ENCODE measurements at places on chromosomes 3 and 15. TPM values are rescaled to one million over a fixed set of nuclear protein-coding genes. Genes with fewer than 3 reads are reported as not detected.

DNA sequence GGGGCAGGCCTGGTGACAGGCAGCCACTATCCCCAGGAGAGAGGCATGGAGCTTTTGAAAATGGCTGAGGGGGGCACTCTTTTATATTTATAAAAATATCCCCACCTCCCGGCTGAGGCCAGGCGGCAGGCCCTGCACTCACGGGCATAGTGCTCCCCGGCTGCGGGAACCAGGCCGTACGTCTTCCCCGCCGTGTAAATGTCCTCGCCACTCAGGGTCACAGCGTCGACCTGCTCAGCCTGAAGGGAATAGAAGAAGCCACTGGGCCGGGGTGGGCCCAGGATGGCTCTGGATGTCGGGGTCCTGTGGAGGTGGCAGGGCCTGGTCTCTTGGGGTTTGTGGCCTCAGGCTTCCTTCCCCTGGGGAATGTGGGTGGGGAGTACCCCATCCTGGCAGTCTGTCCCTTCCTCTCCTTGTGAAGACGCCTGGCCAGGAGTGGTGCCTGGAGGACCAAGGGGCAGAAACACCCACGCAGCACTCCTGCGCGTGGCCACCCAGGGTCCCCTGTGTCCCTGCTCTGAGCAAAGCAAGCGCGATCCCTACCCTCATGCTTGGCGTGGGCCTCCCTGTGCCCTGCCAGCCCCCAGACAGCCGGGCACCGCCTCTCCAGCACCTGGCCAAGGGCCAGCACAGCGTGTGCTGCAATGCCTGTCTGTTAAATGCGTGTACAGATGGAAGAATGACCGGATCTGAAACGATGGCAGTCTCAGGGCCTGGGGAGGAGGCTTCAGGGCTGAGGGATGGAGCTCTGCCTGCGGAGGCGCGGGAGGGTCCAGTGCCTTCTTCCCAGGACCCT, 18.9 kb downstream of the MELTF start:
- DNase-seq, result no peak

DNA sequence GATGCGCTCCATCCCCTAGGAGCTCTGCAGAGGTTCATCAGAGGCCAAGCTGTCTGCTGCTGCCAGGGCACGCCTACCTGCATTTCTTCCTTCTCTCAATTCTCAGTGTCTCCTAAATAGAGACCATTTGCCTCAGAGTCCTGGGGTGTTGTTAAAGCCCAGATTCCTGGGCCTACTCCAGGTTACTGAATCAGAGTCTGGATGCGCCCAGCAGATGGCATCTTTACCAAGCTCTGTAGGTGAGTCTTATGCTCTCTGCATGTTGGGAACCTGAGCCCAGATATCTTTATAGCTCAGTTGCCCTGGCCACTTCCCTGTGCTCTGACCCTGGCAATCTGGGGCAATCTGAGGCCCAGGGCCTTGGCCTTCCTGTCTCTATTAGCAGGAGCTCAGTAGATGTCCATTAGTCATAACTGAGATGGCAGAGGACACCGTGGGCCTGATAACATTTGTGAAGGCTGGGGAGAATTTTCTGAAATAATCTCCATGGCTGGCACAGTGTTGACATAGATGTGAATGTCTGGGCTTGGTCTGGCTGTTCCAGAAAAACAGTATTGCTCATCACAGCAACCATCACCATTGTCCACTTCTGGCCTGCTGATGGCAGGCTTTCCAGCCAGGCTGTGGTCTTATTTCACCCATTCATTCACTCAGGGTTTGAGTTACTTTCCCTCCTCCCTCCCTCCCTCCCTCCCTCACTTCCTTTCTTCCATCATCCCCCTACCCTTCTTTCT, 13.3 kb upstream of the RBP1 start:
- DNase-seq, result no peak

- DNase-seq, result peak; percentile 97
Observed at GRCh38 chr3:42071904-42072812, 19.0 kb upstream of the TRAK1 start.

GRCh38 chr3:66885326-66886000, 112.6 kb upstream of the KBTBD8 start:
- no peak for DNase-seq

DNA sequence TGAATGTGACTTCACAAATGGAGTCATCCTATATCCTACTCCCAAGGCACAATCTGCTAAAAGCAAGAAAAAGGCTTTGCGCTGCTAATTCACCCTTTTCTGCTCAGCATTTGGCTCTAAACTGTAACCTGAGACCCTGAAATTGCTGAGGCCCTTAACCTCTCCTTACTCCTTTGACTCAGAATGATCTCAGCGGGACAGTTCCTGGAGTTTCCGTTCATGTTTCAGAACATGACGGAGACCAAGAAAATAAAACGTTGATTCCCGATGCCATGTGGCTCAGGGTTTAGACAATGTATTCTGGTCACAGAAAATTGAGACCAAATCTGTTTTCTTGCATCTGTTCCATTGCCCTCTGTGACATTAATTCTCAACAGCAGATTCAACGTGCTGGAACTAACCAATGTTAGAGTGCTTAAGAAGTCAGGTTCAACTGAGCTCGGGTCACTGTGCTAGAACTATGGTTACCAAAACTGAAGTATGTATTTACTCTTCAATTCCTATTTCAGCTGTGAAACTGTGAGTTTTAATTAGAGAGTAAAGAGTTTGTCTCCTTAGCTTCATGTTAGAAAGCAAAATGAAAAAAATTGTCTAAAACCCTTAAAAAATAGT, 45.4 kb upstream of the TMC3 start:
- DNase-seq, result peak; percentile 68

DNA sequence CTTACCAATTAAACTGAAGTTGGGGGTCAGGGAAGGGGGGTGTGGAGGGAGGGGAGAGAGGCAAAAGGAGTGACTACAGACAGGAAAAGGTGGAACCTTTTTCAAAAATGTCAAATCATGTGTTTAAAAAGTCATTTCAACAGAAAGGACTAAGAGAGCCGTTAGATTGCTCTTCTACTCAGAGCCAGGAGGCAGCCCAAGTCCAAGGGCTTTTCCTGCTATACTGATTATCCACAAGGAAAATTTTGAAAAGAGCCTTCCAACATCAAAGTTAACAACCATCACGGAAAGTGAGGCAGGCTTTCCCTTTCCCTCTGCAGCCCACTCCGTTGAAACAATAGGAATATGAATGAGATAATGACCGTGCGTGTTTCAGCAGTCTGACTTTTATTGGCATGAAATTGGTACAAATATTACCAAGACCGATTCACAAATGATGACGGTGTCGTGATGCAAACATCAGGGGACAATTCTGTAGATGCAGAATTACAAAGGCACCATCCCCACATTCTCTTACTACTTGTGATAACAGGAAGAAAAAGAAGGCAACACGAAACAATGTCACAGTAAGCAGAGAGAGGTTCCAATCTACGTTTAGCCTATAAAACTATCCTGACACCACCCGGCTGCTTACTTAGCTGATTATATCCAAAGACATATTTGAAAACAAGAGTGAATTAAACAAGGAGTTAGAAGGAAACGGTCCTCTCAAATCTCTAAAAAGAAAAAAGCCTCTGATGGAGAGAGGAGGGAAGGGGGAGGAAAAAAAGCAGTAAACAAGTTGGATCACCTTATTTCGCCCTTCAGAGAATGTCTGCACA, 453.7 kb downstream of the FOXP1 start:
- DNase-seq, result peak; percentile 49

- DNase-seq, result no peak
Observed at GRCh38 chr3:116445311-116445841, at the start of gene LSAMP. TSS of gene LSAMP (minus strand) at chr3:116445487.

- no peak for DNase-seq
Observed at GRCh38 chr3:72543246-72543645, 305.0 kb downstream of the SHQ1 start.

- DNase-seq, result peak; percentile 49
Observed at GRCh38 chr15:36844534-36844998, 255.8 kb downstream of the MEIS2 start.

GRCh38 chr3:64105816-64106215, 82.5 kb upstream of the PSMD6 start:
- DNase-seq, result peak; percentile 19

DNA sequence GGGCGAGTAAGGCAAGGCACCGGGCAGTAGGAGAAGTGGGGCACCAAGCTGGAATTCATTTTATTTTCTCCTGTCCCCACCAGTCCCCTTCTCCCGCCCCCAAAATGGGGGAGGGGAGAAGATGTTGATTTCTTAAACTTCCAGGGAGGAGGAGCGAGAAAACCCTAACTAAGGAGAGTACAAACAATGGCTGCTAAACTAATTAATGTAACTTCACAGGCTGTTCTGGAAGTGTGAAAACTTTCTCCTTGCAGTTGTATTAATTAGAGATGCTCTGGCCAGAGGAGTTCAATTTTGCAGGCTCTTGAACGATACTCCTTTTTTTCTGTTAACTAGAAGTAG, 11.5 kb downstream of the ZIC4 start:
- no peak for DNase-seq

DNA sequence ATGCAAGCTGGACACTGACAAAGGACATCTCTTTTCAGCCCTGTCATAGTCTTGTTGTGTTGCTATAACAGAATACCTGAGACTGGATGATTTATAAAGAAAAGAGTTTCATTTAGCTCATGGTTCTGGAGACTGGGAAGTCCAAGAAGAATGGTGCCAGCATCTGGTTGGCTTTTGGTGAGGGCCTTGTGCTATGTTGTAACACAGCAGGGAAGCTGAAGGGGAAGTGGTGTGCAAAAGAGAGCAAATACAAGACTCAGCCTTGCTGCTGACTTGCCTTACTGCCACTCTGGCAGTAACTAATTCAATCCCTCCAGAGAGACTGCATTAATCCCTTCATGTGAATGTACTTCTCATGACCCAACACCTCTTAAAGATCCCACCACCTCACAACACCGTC, 356.3 kb upstream of the PROK2 start:
- DNase-seq, result no peak

- no peak for DNase-seq
Observed at GRCh38 chr3:22606461-22606860, 596.7 kb upstream of the UBE2E2 start.

- no peak for DNase-seq
Observed at GRCh38 chr3:49120096-49120437, 556 bp downstream of the USP19 start.

GRCh38 chr3:11410564-11410963, 138.4 kb downstream of the ATG7 start:
- no peak for DNase-seq

DNA sequence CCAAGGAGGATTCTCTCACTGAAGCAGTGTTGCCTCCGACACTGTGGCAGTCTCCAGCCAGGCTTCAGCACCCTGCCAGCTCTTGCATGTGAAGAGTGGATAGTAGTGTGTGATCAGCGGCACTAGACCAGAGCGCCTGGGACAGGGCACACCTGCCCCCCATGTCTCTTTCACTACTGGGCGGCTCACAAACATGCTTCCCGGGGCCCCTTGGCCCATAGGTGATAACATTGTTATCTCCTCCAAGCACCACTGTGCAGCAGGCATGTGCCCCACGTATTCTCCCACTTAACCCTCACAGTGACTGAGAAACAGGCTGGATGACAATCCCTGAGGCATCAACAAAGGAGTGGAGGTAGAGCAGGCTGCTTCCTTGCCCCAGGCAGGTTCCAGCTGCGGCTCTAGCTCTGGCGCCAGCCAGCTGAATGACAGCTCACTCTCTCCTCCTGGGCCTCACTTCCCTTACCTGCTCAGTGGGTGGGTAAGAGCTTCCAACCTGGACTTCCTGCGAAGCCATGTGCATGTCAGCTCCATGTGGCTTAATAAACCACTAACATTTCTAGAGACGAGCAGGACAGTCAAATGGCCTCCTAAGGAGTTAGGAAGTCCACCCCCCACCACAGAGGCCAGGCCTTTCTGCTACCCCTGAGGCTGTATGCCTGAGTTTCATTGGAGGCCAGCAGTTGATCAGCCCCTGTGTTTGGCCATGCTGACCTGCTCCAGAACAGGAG, 37.8 kb downstream of the KLF13 start:
- DNase-seq, result peak; percentile 51

GRCh38 chr15:48962662-48963523, 826 bp downstream of the SHC4 start:
- peak; percentile 48 for DNase-seq

DNA sequence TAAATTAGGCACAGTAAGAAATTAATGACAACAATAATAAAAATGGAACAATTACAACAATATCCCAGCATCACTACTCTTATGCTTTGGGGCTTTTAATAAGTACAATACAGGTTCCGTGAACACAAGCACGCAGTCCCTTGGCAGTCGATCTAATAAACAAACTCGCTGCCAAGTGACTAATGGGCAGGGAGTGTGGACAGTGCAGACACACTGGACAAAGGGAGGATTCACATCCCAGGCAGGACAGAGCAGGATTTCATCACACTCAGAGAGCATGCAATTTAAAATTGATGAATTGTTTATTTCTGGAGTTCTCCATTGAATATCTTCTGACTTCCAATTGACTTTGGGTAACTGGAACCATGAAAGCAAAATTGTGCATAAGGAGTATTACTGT, 524.1 kb upstream of the CFAP20DC start:
- DNase-seq, result peak; percentile 96

DNA sequence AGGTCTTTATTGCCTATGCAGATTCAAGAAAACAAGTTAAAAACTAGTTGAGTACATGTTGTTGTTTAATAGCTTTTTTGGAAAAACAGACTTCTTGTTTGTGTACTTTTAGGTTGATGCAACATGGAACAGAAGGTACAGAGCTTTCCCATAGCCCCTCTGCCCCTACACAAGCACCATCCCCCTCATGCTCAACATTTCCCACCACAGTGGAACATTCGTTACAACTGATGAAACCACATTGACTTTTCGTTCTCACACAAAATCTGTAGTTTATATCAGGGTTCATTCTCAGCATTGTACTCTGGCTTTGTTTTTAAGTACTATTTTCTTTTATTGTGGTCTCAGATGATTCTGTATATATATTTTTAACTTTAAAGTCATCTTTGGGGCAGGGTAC, 1054.6 kb downstream of the NTRK3 start:
- no peak for DNase-seq

DNA sequence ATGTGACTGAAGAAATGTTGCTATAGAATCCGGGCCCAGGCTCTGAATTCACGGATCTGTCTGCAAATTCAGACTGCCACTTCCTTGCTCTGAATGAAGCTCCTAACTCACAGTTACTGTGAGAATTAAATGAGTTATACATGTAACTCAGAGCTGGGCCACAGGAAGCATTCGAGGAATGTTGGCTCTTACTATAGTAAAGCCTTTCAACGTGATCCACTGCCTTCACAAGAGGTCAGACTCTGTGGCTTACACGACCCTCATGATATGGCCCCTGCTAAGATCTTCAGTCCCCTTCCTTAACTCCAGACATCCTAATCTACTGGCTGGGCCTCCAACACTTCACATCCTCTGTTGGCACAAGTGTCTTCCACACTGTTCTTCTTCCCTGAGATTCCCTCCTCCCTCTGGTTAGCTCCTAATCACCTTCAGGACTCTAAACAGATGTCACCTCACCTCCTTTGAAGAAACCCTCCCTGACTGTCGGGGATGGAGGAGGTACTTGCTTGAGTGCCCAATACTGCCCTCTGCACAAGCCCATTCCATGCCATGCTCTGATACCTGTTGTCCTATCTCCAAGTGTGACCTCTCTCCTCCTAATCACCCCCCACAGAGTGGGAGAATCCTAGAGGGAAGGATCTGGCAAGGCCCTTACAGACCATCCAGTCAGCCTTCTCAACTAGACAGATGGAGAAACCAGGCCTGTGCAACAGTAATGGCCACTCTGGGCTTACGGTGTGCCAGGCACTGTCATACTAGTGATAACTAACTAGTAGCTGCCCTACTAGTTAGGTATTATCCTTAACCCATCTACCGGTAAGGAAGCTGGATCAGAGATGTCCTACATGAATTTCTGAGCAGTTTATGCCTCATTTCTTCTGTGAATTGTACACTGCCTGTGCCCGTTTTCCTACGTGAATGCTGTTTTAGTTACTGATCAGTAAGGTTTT, 1.3 kb downstream of the ACTR8 start:
- no peak for DNase-seq

Gene LDHAL6B
- total RNA-seq, result not detected

Gene SCAANT1
- not detected for total RNA-seq

Gene MASP1
- total RNA-seq, result 0.07 TPM

Gene CLDN11
- 32.0 TPM for total RNA-seq

Gene ITPR1
- total RNA-seq, result 57.5 TPM
